Activated T-cell treated with anti-CD3 and anti-CD28 coated beads, Interleukin-2, amount 50 U/mL, for 72 hours (primary cell): ENCODE measurements at places on chromosomes 2 and 18.
A peak's percentile ranks its signal among the peaks of the same experiment; 100 is the strongest.

GRCh38 chr2:159939946-159940345 is 122.5 kb downstream of the PLA2R1 start:
- no peak overlapping the region for H3K27ac ChIP-seq
- no peaks in the 10 kb centered on the region for H3K27me3 ChIP-seq
- no peaks in the 10 kb centered on the region for H3K36me3 ChIP-seq
- peaks cover 15% of the 10 kb centered on the region for H3K4me1 ChIP-seq
- DNase-seq: no peak

- no peaks in the 10 kb centered on the region for H3K4me1 ChIP-seq
- H3K4me3 ChIP-seq: no peak overlapping the region
- no peak overlapping the region for H3K27ac ChIP-seq
- no peak for DNase-seq
These were observed 212.0 kb upstream of the RAB6C start for GRCh38 chr2:129767346-129768035.

DNA sequence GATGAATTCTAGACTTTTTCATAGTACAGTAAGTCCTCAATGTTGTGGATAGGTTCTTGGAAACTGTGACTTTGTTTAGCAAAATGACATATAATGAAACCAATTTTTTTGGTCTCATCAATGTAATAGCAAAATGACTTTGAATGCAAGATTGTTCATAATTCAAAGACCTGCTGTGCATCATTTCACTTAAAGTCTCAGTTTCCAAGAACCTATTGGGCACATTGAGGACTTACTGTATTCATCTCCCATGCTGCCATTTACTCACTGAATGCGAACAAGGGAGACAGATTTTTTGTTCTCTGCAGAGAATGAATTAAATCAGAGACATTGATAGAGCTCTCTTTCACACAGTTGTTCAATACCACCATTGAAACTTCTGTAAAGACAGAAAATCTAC is 153.6 kb downstream of the TRABD2A start:
- peaks cover 24% of the 10 kb centered on the region for H3K4me1 ChIP-seq
- DNase-seq: no peak
- H3K27ac ChIP-seq: no peak overlapping the region

- no peaks in the 10 kb centered on the region for H3K36me3 ChIP-seq
- H3K27me3 ChIP-seq: no peaks in the 10 kb centered on the region
- DNase-seq: peak; percentile 84
- H3K4me1 ChIP-seq: peaks cover 25% of the 10 kb centered on the region
- H3K27ac ChIP-seq: peak overlapping the region; percentile 54
These were observed 10.9 kb downstream of the CATIP start for GRCh38 chr2:218367415-218368149.

DNA sequence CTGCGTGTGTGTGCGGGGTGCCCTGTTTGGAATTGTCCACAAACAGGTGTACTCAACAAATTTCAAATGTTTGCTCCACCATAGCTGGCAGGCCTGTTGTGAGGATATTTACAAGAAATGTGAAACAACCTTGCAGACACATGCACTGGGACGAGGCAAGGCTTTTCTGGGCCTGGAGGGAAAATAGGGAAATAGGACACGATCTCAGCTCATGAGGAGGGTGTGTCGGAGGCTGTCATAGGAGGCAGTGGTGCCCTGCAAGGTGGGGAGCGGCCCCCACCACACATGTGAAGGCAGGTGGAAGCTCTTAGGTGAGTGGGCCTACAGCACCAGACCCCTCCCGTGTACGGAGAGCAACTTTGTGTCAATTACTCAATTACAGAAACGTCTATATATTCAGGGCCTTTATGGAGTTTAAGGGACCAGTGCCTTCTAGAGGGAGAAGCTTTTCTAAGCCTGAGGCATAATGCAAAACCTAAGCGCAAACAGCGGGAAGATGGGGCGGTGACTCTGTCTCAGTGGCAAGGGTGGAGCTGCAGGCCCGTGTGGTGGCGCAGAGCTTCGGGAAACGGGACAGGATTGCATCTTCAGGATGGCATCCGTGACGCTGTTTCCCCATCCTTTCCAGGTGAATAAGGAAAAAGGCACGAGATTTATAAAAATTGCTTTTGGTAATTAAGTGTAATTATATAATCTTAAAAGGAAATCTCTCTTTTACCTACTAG is 48.0 kb downstream of the RNF144A start:
- peaks cover 28% of the 10 kb centered on the region for H3K36me3 ChIP-seq
- no peaks in the 10 kb centered on the region for H3K27me3 ChIP-seq
- no peak overlapping the region for H3K27ac ChIP-seq

- no peaks in the 10 kb centered on the region for H3K27me3 ChIP-seq
- H3K4me3 ChIP-seq: peak overlapping the region; percentile 95
- no peaks in the 10 kb centered on the region for H3K36me3 ChIP-seq
- peaks cover 80% of the 10 kb centered on the region for H3K4me1 ChIP-seq
- DNase-seq: no peak
These were observed 2.5 kb downstream of the RPIA start for GRCh38 chr2:88693911-88694414.

- H3K4me3 ChIP-seq: no peak overlapping the region
- no peaks in the 10 kb centered on the region for H3K27me3 ChIP-seq
- no peak overlapping the region for H3K27ac ChIP-seq
- H3K36me3 ChIP-seq: peaks cover 6% of the 10 kb centered on the region
These were observed 90.2 kb downstream of the ACTR2 start for GRCh38 chr2:65317841-65318240.

- no peaks in the 10 kb centered on the region for H3K27me3 ChIP-seq
- no peak overlapping the region for H3K4me3 ChIP-seq
- H3K27ac ChIP-seq: no peak overlapping the region
- no peak for DNase-seq
- H3K4me1 ChIP-seq: no peaks in the 10 kb centered on the region
- H3K36me3 ChIP-seq: no peaks in the 10 kb centered on the region
These were observed 19.7 kb upstream of the DYNC2LI1 start for GRCh38 chr2:43754180-43754579.

- H3K4me3 ChIP-seq: no peak overlapping the region
- H3K27ac ChIP-seq: no peak overlapping the region
- no peak for DNase-seq
- no peaks in the 10 kb centered on the region for H3K27me3 ChIP-seq
- peaks cover 4% of the 10 kb centered on the region for H3K36me3 ChIP-seq
These were observed 138.8 kb downstream of the ATAD2B start for GRCh38 chr2:23788100-23788499.

DNA sequence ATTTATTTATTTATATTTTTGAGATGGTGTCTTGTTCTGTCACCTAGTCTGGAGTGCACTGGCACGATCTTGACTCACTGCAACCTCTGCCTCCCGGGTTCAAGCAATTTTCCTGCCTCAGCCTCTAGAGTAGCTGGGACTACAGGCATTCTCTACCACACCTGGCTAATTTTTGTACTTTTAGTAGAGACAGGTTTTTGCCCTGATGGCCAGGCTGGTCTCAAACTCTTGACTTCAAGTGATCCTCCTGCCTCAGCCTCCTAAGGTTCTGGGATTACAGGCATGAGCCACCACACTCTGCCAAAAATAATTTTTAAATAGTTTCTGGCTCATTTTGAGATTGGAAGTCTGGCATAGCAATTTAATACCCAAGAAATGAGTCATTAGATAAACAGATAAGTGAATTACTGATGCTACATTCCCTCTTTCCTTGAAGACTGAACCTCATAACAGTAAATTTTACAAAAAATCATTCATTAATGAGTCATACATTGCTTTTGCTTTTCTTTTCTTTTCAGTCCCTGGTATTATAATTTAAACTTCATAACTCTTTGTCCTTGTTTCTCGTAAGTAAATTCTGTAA is 881.6 kb upstream of the PIK3C3 start:
- no peak for DNase-seq
- H3K4me1 ChIP-seq: no peaks in the 10 kb centered on the region
- H3K4me3 ChIP-seq: no peak overlapping the region
- no peaks in the 10 kb centered on the region for H3K27me3 ChIP-seq
- no peaks in the 10 kb centered on the region for H3K36me3 ChIP-seq

- no peak overlapping the region for H3K27ac ChIP-seq
- H3K4me1 ChIP-seq: peaks cover 6% of the 10 kb centered on the region
- peak; percentile 78 for DNase-seq
- H3K27me3 ChIP-seq: peaks cover 3% of the 10 kb centered on the region
- H3K4me3 ChIP-seq: no peak overlapping the region
These were observed 48.2 kb upstream of the MAP3K20 start for GRCh38 chr2:173027181-173028128.

GRCh38 chr2:214311931-214312749 is 98.7 kb upstream of the VWC2L start:
- H3K27me3 ChIP-seq: no peaks in the 10 kb centered on the region
- H3K4me1 ChIP-seq: no peaks in the 10 kb centered on the region
- DNase-seq: no peak

GRCh38 chr2:10909050-10909995 is 2.4 kb upstream of the KCNF1 start:
- DNase-seq: peak; percentile 11
- H3K4me1 ChIP-seq: peaks cover 6% of the 10 kb centered on the region
- H3K4me3 ChIP-seq: no peak overlapping the region
- H3K27ac ChIP-seq: no peak overlapping the region
- H3K36me3 ChIP-seq: no peaks in the 10 kb centered on the region

GRCh38 chr2:140601342-140601741 is 1529.5 kb downstream of the LRP1B start:
- no peak for DNase-seq
- no peak overlapping the region for H3K27ac ChIP-seq

GRCh38 chr2:70328921-70329561 is 27.2 kb upstream of the FAM136A start:
- H3K4me1 ChIP-seq: no peaks in the 10 kb centered on the region
- no peaks in the 10 kb centered on the region for H3K27me3 ChIP-seq
- H3K27ac ChIP-seq: no peak overlapping the region
- DNase-seq: no peak
- H3K36me3 ChIP-seq: no peaks in the 10 kb centered on the region

- no peaks in the 10 kb centered on the region for H3K4me1 ChIP-seq
- H3K27me3 ChIP-seq: no peaks in the 10 kb centered on the region
- DNase-seq: no peak
- H3K27ac ChIP-seq: no peak overlapping the region
- no peaks in the 10 kb centered on the region for H3K36me3 ChIP-seq
These were observed 370.9 kb upstream of the RND3 start for GRCh38 chr2:150858382-150858781.

GRCh38 chr18:77207540-77207939 is 42.1 kb upstream of the GALR1 start:
- peak overlapping the region; percentile 67 for H3K4me3 ChIP-seq
- no peaks in the 10 kb centered on the region for H3K27me3 ChIP-seq
- peaks cover 50% of the 10 kb centered on the region for H3K4me1 ChIP-seq
- peak; percentile 58 for DNase-seq

DNA sequence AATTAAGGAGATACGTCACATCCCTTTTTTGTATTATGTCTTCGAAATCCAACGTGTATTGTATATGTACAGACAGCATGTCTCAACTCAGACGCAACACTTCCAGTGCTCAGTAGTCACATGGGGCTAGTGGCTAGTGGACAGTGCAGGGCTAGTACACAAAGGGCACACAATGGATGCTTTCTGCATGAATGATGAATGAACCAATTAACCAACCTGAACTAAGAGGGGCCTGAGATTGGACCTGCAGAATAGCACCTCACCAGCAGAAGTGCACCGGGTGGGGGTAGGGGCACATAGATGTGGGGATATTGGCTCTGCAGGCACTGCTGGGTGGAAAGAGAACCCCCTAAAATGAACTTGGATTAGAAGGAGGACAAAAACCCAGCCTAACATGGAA is 20.7 kb downstream of the ST8SIA5 start:
- H3K4me3 ChIP-seq: no peak overlapping the region
- H3K36me3 ChIP-seq: no peaks in the 10 kb centered on the region
- H3K4me1 ChIP-seq: no peaks in the 10 kb centered on the region
- no peak for DNase-seq

DNA sequence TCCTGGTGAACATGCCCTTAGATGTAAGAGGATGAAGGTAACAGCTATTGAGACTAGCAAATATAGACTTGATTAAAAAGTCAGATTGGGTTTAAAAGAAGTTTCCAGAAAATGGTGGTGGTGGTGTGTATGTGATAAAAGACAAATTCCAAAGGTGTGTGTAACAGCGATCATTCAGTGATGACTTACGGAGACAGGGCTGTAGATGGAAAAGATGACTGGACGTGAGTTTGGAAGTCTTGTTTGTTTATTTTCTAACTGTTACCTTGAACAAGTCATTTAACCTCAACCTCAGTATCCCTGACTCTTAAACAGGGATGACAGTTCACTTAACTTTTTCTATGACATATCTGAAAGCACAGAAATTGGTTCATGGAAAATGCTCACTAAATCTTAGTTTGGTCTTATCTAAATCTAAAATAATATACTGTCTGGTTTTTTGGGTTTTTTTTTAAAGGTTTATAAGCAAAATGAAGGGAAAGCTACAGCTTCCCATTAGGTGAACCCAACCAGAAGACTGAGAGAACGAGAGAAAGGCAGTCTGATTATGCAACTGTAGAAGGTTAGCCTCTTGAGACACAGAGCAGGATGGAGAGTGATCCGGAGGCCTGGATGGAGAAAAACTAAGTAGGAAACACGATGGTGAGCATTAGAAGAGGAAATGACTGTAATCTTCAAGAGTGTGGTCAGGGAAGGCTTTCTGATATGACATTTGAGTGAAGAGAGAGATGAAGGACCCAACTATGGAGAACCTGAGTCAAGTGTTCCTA is 71.9 kb downstream of the TCF4 start:
- no peaks in the 10 kb centered on the region for H3K27me3 ChIP-seq
- no peak overlapping the region for H3K4me3 ChIP-seq
- DNase-seq: no peak
- H3K4me1 ChIP-seq: no peaks in the 10 kb centered on the region
- H3K27ac ChIP-seq: no peak overlapping the region
- H3K36me3 ChIP-seq: no peaks in the 10 kb centered on the region

- no peak overlapping the region for H3K27ac ChIP-seq
- H3K4me3 ChIP-seq: no peak overlapping the region
- H3K4me1 ChIP-seq: no peaks in the 10 kb centered on the region
- no peaks in the 10 kb centered on the region for H3K27me3 ChIP-seq
- no peak for DNase-seq
These were observed 202.7 kb downstream of the CYP26B1 start for GRCh38 chr2:71944806-71945602.

DNA sequence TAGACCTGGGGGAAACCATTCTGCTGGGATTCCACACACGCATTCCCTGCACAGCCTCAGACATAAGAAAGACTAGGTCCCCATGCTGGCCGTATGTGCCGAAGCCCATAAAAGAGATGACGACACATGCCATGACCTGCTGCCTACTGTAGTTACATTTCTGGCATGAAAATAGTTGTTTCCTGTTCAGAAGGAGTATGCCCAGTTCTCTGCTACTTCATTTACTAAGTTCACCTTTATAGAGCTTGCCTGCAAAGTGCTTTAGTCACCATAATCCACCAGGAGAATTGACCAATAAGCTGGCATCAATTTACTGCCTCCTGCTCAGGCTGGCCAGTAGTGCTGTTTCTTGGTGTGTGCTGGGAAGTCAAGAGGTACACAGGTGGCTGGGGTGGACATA is 150.2 kb upstream of the ALPP start:
- H3K36me3 ChIP-seq: no peaks in the 10 kb centered on the region
- DNase-seq: no peak
- no peak overlapping the region for H3K4me3 ChIP-seq
- H3K27ac ChIP-seq: no peak overlapping the region
- H3K4me1 ChIP-seq: peaks cover 13% of the 10 kb centered on the region

GRCh38 chr2:234272069-234272850 is 221.8 kb downstream of the SPP2 start:
- no peaks in the 10 kb centered on the region for H3K36me3 ChIP-seq
- H3K4me1 ChIP-seq: peaks cover 53% of the 10 kb centered on the region
- DNase-seq: no peak
- no peaks in the 10 kb centered on the region for H3K27me3 ChIP-seq
- peak overlapping the region; percentile 85 for H3K27ac ChIP-seq
